ENCODE measurements at places on chromosomes 12 and 14. TPM values are rescaled to one million over a fixed set of nuclear protein-coding genes. Genes with fewer than 3 reads are reported as not detected.

The DLGAP5 gene
- 31.4 TPM for total RNA-seq

The STYK1 gene
- 0.30 TPM for total RNA-seq

The TBC1D30 gene
- total RNA-seq: 1.9 TPM

The AKAP6 gene
- total RNA-seq: 0.45 TPM

The C14orf39 gene
- total RNA-seq: not detected

The IFI27 gene
- 2.4 TPM for total RNA-seq

The SUPT16H gene
- 98.5 TPM for total RNA-seq

The FGF6 gene
- total RNA-seq: not detected

The LMNTD1 gene
- not detected for total RNA-seq

The PPTC7 gene
- total RNA-seq: 21.2 TPM

The SLC8A3 gene
- not detected for total RNA-seq

The RNU4-1 gene
- not detected for total RNA-seq

The PTPRQ gene
- total RNA-seq: not detected

The CPSF2 gene
- 39.1 TPM for total RNA-seq

The KERA gene
- not detected for total RNA-seq

The TMEM260 gene
- 4.1 TPM for total RNA-seq

The SERPINA9 gene
- not detected for total RNA-seq

The CIT gene
- 11.0 TPM for total RNA-seq

All from A549 treated with GW870086 at 1 μM for 4 hours (cell line).